ENCODE measurements at places on chromosomes 5 and 9.

DNA sequence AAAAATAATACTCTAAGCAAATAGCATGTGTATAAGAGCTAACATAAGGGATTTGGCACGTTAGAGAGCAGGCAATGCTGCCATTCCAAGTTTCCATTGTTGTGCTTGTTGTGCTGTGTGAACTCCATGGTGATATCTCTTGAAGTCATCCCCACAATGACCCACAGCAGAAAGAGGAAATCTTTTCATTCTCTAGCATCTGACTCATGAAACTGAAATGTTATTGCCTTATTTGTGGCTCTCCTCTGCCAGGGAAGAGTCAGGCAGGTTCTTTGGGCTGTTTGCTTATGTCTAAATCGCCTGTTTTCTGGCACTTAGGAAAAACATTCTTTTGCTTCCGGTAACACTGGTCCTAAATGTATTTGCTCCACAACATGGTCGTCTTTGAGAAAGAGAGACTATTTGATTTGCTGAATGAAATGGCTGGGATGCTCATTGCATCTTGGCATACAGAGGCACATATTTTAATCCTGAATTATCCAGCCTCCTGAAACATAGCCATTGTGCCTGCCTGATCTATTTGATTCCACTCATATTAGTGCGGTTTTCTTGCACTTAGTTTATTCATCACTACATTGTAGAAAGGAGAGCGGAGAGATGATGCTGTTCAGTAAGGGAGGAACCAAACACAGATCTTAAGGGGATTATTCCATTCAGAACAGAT, 188.8 kb downstream of the CSNK1G3 start:
- no peak for DNase-seq

- DNase-seq, result no peak
Measured at GRCh38 chr9:21830589-21830988, 28.2 kb downstream of the MTAP start.

DNA sequence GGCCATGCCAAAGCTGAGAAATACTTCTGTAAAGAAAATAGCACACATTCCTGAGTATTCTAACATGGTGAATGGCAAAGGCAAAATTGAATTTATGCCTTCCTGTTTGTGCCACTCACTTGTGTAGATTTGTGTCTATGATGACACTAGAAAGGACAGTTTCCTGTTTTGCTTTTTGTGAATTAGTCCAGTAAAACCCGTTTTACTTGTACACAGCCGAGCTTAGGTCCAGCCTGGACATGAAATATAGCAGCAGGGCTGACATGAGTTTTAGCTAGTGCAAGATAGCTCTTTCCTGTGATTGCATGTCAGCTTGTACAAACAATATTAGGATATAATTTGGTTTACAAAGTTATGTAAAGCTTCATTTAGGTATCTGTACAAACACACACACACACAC, 1891.7 kb upstream of the WWC1 start:
- no peak for DNase-seq

GRCh38 chr9:101393135-101393534, 5.3 kb downstream of the MRPL50 start:
- no peak for DNase-seq

- DNase-seq, result no peak
Measured at GRCh38 chr9:97930972-97931371, 7.0 kb downstream of the HEMGN start.

GRCh38 chr9:121888438-121888775, 204.7 kb downstream of the TTLL11 start:
- DNase-seq, result no peak

DNA sequence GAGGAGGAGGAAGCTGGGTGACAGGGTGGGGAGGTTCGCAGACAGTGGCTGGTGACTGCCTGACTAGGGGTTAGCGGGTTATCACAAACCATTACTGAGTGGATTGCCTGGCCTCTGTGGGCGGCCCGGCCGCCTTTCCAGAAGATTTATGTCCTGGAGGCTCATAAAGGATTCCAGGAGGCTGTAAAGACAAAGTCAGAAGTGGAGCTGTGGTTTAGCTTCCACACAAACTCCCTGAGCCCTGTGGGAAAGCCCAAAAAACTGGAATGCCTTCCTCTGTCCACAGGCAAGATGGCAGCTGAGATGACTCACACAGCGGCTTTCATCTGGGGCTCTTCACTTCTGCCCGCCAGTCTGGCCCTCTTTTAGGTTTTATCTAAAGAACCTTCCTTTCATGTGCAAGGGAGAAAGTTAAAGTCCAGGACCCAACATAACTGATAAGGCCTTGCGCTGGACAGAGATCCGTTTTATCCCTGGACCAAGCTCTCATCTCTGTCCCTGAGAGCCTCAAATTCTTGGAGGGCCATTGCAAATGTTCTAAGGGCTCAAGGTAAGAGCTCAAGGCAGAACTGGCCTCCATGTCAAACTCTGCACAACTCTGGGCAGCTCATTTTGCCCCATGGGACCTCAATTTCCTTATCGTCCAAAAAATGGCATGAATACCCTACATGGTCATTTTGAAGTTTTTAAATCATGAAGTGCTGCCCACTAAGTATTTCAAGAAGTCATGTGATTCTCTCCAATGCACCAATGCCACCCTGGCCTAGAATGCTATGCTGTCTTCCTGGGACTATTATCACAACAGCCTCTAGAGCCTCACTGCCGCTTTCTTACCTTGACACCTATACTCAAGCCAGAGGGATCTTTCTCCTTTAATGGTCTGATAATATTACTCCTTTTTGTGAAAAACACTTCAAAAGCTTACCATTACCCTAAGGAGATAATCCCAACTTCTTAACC, 249.4 kb upstream of the TRIM32 start:
- no peak for DNase-seq

GRCh38 chr5:72702881-72703434, 113.5 kb upstream of the TNPO1 start:
- no peak for DNase-seq

DNA sequence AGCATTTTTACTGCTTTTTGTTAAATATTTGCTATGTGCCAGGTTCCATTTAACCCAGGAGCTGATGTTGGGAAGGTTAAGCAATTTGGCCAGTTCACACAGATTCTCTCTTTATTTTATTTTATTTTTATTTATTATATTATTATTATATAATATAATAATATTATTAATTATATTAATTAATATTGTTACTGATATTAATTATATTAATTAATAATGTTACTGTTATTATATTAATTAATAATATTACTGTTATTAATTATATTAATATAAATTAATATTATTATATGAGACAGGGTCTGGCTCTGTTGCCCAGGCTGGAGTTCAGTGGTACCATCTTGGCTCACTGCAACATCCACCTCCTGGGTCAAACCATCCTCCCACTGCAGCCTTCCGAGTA, 593.0 kb upstream of the SGCD start:
- DNase-seq, result no peak

- no peak for DNase-seq
Measured at GRCh38 chr5:61755726-61756222, 423.7 kb downstream of the ZSWIM6 start.

GRCh38 chr5:132473019-132473531, 17.5 kb downstream of the IRF1 start:
- DNase-seq, result no peak

DNA sequence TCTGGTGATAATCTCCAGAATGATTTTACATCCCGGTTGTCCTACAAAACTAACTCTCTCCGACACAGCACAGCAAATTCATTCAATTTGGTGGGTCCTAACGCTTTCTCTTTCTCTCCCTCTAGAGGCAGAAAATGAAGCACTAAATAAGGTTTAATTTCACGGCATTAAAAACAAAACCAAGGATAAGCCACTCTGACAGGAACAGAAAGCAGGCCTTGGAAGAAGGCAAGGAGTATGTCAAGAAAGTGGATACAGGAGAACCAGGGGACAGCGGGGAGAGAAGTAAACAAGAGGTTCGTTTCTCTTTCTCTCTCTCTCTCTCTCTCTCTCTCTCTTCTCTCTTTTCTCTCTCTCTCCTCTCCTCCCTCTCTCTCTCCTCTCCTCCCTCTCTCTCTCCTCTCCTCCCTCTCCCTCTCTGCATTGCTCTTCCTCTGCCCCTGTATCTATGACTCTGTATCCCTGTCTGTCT, 49.8 kb downstream of the EBF1 start:
- no peak for DNase-seq

DNA sequence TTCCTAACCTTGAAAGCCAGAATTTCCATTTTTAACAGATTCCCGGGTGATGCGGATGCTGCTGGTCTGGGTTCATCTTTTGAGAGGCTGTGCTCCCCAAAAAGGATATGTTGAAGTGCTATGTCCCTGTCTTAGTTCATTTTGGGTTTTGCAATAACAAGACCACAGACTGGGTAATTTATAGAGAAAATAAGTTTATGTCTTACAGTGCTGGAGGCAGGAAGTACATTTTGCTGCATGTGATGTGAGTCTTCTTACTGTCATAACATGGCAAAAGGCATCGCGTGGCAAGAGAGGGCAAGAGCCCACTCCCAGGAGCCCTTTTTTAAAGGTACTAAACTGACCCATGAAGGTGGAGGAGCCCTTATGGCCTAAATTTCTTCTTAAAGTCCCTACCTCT, 114.1 kb downstream of the DAPK1 start:
- DNase-seq, result no peak

GRCh38 chr9:75071530-75072122, 16.3 kb downstream of the NMRK1 start:
- DNase-seq, result no peak

- DNase-seq, result no peak
Measured at GRCh38 chr9:3989915-3990314, 310.0 kb downstream of the GLIS3 start.

DNA sequence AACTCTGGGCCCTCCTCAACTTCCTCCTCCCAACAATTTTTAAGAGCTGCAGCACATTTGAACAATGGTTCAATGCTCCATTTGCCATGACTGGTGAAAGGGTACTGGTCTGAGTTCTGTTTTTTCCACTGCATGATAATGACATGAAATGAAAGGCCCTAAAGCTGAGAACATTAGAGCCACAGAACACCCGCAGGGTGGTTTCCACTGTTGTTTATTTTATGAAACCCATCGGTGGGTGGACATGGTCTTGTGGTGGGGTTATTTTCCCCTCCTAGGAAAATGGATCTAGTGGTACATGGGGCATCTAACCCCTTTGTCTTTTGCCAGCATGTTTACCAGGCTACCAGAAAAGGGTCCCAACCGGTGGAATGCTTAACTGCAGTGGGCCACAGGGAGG, 71.8 kb downstream of the SMARCA2 start:
- no peak for DNase-seq

Measured in NCI-H774 (cell line).